IMR-90 (cell line): ENCODE measurements at places on chromosomes 2 and 18. TPM values are rescaled to one million over a fixed set of nuclear protein-coding genes. Genes with fewer than 3 reads are reported as not detected.

- DNase-seq = no peak
Observed at GRCh38 chr2:188751816-188752215, 222.4 kb upstream of the COL3A1 start.

DNA sequence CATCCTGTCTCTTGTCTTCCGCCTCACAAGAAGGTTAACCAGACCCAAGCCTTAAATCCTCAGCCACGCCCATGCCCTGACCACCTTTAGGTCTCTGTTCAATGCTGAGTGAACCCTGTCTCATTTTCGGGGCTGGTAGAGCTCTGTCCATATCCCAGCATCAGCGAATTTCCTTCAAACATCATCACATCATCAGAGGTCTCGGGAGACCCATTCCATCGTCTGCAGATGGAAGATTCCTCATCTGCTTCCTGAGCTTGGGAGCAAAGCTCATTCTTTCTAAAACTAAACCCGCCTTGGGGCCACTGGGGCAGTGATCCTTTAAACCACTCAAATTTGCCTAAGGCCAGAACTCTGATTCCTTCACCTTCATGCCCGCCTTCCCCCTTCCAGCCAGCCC is 173.7 kb downstream of the TTC32 start:
- DNase-seq = no peak

Gene L3MBTL4
- polyA plus RNA-seq = 0.02 and 0.03 TPM in 2 replicates

Gene WIPF1
- polyA plus RNA-seq = 13.5 and 14.2 TPM in 2 replicates

Gene IL1RN
- polyA plus RNA-seq = not detected in 2 replicates

GRCh38 chr2:101559551-101559950 is 84.6 kb upstream of the RFX8 start:
- DNase-seq = peak; percentile 28

Gene NEMP2
- polyA plus RNA-seq = 0.83 and 1.1 TPM in 2 replicates

DNA sequence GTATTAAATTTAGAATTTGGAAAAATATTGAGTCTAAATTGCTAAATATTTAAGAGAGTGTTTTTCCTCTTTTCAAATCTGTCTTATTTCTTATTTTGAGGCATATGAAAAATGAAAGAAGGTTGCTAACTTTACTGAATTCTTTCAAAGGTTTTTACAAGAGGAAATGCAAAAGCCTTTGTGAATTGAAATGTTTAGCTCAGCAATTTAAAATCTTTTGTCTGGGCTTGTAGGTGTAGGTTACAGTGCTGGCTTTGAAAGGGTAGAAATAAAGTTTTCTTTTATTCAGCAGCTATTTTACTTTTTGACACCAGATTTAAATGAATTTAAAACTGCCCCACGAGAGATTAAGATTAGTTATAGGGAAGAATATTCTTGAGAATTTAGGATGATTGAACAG is 192.0 kb downstream of the CDH7 start:
- no peak for DNase-seq
